Large intestine (tissue), 12 donors: ENCODE measurements at places on chromosomes 13 and 19.
A peak's percentile ranks its signal among the peaks of the same experiment; 100 is the strongest.

DNA sequence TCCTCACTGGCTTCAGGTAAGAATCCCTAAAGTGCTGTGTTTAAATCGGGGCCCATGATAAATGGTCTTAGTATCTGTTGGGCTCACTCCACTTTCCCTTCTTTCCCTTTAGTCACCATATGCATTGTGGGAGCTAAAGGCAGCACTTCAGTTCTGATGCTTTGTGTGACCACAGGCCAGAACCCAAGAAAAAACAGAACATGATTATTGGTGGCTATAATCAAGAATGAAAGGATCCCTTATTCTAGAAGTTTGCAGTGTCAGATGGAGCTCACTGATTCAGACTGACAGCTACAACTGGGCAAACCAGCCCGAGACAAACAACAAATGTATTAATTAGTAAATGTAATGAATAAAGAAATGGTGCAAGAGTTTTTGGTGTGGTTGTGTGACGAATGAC lies 57.3 kb upstream of the POMP start:
- no peaks in the 10 kb centered on the region for H3K4me1 ChIP-seq
- H3K27ac ChIP-seq, result no peak overlapping the region
- H3K4me3 ChIP-seq, result no peak overlapping the region
- peaks cover 2% of the 10 kb centered on the region for H3K27me3 ChIP-seq

DNA sequence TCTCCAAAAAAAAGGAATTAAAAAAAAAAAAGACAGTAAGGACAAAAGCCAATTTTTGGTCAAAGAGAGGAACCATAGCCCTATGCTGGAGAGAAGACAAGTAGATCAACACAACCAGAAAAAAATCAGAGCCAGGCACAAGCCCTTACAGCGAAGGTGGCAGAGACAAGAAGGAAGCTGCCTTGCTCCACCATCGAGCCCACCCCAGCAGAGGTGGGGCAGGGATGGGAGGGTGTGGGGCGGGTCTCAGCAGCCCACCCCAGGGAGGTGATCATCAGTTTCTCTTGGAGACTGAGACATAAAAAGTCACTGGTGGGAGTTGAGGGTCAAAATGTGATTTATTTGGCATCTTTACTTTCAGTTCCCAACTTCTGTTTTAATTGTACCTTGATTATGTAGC lies 332.4 kb downstream of the FOXO1 start:
- no peaks in the 10 kb centered on the region for H3K36me3 ChIP-seq
- DNase-seq, result no peak
- H3K27me3 ChIP-seq, result no peaks in the 10 kb centered on the region
- no peak overlapping the region for H3K27ac ChIP-seq

DNA sequence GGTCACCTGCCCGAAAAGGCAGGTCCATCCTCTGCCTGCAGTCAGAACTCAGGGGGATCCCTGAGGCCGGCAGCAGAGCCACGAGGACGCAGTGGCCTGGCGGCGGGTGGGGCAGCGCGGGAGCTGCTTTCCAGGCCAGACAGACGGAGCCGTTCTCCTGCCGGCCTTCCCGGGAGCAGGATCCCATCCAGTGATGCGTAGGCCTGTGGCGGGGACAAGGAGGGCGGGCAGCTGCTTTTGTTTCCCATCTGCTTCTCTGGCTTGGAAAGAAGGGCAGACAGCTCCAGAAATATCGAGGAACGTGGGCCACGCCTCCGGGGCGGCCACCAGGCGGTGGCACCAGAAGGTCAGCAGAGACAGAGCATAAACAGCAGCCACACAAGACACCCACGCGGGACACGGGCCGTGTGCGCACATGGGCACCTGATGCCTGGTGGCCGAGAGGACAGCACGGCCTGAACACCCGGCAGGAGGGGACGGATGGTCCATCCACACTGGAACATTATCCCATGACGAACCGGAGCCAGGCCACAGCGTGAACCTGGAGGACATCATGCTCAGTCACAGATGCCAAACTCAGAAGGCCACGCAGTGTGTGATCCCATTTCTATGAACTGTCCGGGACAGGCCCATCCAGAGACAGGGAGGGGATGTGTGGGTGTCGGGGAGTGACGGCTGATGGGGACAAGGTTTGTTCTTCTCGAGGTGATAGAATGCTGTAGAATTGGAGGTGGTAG lies 13.9 kb upstream of the MKNK2 start:
- H3K27me3 ChIP-seq, result no peaks in the 10 kb centered on the region
- DNase-seq, result no peak
- peak overlapping the region; percentile 25 for H3K27ac ChIP-seq
- no peak overlapping the region for H3K4me3 ChIP-seq
- H3K36me3 ChIP-seq, result no peaks in the 10 kb centered on the region

DNA sequence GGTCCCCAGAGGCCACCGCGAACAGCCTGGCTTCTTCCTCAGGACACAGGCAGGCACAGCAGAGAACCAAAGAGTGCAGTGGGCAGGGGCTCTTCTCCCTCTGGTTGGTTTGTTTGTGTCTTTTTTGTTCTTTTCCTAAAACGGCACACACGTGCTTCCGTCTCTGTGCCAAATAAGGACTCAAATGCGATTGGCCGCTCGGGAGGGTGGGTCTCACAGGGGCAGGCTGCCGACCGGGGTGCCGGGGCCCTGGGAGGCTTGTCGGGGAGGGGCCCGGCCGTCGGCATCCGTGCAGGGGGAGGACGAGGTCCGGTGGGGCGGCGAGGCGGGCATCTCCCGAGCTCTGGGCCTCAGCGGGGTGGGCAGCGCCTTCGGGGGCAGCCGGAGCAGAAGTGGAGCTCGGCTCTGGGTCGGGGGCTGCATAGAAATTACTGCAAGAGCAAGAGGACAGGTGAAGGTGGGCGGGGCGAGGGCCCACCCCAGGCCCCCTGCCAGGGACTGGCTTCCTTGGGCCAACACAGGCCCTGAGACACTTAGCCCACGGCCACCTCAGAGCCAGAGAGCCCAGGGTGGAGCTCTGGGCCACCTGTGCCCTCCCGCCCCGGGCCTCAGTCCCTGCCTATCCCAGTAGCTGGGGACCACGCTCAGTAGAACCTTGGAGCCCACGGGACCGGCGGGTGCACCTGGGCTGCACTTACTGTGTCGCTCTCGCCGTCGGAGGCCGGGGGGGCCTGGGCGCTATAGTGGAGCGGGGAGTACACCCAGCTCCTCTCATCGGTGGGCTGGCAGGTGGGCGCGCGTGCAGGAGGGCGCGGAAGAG lies 6.4 kb upstream of the CACTIN start:
- H3K36me3 ChIP-seq, result peaks cover 25% of the 10 kb centered on the region
- H3K27me3 ChIP-seq, result no peaks in the 10 kb centered on the region
- H3K4me3 ChIP-seq, result no peak overlapping the region
- no peaks in the 10 kb centered on the region for H3K4me1 ChIP-seq
- DNase-seq, result no peak

- peak within 1 kb of the TSS; percentile 96 for H3K4me3 ChIP-seq
- peak; percentile 60 for DNase-seq
- no peaks in the 10 kb centered on the region for H3K27me3 ChIP-seq
- H3K4me1 ChIP-seq, result peaks cover 31% of the 10 kb centered on the region
Observed at GRCh38 chr19:3062165-3063105, at the start of gene TLE5. Gene TLE5 (minus strand): TSS chr19:3062495. CDS start chr19:3062200, 295 bp downstream.

- no peak overlapping the region for H3K4me3 ChIP-seq
- no peak overlapping the region for H3K27ac ChIP-seq
- DNase-seq, result no peak
- H3K4me1 ChIP-seq, result no peaks in the 10 kb centered on the region
Observed at GRCh38 chr13:34578471-34578870, 363.6 kb upstream of the NBEA start.

- H3K36me3 ChIP-seq, result no peaks in the 10 kb centered on the region
- DNase-seq, result no peak
- H3K4me1 ChIP-seq, result peaks cover 4% of the 10 kb centered on the region
- H3K27ac ChIP-seq, result no peak overlapping the region
Observed at GRCh38 chr13:48879854-48880253, 95.9 kb upstream of the FNDC3A start.

- no peaks in the 10 kb centered on the region for H3K36me3 ChIP-seq
- no peaks in the 10 kb centered on the region for H3K27me3 ChIP-seq
- no peak overlapping the region for H3K4me3 ChIP-seq
- no peaks in the 10 kb centered on the region for H3K4me1 ChIP-seq
- no peak overlapping the region for H3K27ac ChIP-seq
Observed at GRCh38 chr13:102020611-102021216, 381.1 kb downstream of the FGF14 start.

DNA sequence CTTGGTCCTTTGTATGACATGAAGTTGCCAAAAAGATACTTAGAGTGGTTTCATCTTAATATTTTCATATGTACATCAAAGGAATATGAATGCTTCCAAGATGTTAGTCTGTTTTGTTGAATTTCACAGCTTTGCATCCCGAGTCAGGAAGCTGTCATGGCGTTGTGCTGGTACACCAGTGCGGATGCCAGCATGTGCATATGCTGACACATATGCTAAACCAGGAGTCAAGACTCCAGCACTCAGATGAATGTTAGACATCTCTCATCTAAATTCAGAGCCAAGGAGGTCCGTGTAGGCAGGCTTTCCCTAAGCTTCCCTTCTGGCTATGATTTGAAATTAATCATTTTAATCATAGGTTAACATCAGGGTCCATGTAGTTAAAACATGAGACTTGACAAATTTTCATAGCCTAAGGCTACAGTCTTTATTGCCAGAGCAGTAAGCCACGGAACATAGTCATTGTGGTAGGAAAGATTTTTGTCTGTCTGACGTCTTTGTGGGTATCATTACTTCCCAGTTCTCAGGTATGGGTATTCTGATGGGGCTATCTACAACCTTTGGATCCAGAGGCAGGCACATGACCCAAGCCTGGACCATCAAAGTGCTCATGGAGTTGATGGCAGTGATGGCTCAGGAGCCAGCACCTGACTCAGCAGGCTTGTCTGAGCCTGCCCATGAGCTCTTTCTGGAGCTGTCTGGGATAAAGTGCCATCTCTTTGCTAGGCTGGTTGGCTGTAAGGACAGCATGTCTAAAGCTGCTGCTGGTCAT lies 246.1 kb downstream of the KCNRG start:
- H3K27me3 ChIP-seq, result peaks cover 2% of the 10 kb centered on the region
- no peaks in the 10 kb centered on the region for H3K36me3 ChIP-seq
- no peak overlapping the region for H3K27ac ChIP-seq
- no peak for DNase-seq

GRCh38 chr19:15144046-15144646 lies 36.9 kb downstream of the SYDE1 start:
- H3K27ac ChIP-seq, result no peak overlapping the region
- H3K36me3 ChIP-seq, result no peaks in the 10 kb centered on the region
- H3K4me3 ChIP-seq, result no peak overlapping the region
- no peaks in the 10 kb centered on the region for H3K4me1 ChIP-seq
- DNase-seq, result no peak
- peaks cover 2% of the 10 kb centered on the region for H3K27me3 ChIP-seq

DNA sequence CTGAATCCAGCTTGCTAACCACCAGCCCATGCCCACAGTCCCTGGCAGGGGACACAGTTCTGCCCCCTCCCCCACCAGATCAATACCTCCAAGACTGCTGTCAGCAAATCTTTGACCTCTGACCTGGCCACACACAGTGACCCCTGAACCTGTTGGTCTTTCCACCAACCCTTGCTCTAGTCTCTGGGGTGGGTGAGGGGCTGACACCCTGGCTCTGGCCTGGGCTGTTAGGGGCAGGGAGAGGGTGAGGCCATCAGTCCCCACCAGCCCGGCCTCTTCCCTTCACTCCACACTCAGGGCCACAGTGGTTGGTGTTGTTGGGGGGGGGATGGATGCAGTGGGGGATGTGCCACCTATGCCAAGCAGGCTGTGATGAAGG lies 21.8 kb upstream of the SLC7A10 start:
- no peak overlapping the region for H3K4me3 ChIP-seq
- no peak for DNase-seq
- no peaks in the 10 kb centered on the region for H3K36me3 ChIP-seq
- peaks cover 17% of the 10 kb centered on the region for H3K4me1 ChIP-seq

DNA sequence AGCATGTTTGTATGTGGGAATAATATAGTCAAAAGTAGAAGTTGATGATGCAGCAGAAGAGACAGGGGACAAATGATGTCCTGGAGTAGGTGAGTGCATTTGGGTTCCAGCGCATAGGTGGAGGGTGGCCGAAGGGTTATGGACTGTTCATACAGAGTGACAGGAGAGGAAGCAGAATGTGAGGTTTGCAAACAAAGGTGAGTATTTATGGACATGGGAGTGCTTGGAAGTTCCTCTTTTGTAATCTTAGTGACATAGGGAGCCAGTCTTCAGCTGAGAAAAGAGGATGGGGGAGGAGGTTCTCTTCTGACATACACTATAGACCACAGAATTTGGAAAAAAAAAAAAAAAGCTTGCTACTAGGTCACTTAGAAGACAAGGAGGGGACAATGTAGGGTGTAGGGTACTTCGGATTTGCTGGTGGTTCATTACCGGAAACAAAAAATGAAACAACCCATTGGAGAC lies 331.6 kb downstream of the DLEU7 start:
- peaks cover 13% of the 10 kb centered on the region for H3K4me1 ChIP-seq
- H3K36me3 ChIP-seq, result no peaks in the 10 kb centered on the region
- no peak overlapping the region for H3K4me3 ChIP-seq
- H3K27me3 ChIP-seq, result no peaks in the 10 kb centered on the region
- DNase-seq, result no peak

DNA sequence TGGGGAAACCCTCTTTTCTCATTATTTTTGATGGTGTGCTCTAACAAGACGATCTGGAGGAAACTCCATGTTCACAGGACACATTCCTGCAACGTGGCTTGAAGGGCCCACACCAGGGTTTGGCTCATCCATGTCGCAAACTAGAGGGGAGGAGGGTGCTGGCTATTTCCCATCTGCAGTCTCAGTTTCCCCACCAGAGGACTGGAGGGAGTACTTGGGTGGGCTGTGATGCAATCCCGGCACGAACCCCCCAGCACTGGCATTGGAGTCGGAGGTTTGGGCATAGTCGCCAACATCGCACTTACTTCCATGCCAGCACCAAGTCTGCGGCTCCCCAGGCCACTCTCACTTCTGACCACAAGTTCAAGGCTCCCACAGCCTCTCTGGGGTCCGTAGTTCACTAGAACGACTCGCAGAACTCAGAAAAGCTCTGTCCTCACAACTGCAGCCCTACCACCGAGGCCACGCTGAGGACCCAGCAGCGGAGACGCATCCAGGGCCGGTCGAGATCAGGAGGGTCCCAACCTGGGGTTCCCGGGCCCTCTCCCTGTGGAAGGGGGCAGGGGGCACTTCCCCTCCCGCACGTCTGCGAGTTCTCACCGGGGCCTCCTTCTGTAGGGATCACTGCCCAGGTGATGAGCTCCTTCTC lies 165.6 kb upstream of the SOX1 start:
- H3K4me3 ChIP-seq, result no peak overlapping the region
- H3K27ac ChIP-seq, result no peak overlapping the region
- H3K36me3 ChIP-seq, result no peaks in the 10 kb centered on the region
- no peaks in the 10 kb centered on the region for H3K27me3 ChIP-seq
- no peak for DNase-seq
- peaks cover 2% of the 10 kb centered on the region for H3K4me1 ChIP-seq

DNA sequence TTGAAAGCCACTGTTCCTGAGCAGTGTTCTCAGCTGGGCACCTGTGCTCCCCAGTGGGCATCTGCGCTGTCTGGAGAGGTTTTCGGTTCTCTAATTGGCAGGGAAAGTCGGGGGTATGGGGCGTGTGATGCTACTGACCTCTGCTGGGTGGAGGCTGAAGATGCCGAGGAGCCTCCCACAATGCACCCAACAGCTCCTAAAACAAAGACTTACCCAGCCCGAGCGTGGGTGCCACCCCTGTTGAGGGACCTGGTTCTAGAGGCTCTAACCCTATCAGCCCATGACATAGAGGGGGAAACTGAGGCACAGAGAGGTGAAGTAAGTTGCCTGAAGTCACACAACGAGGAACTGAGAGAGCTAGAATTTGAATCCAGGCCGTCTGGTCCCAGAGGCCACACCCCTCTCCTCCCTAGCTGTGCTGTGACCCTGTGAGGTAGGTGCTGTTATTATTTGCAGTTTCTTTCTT lies 2.3 kb downstream of the SPACA4 start:
- H3K27me3 ChIP-seq, result no peaks in the 10 kb centered on the region
- H3K36me3 ChIP-seq, result peaks cover 19% of the 10 kb centered on the region
- H3K4me3 ChIP-seq, result no peak overlapping the region

GRCh38 chr13:78806457-78806856 lies 147.5 kb upstream of the OBI1 start:
- H3K27ac ChIP-seq, result no peak overlapping the region
- no peaks in the 10 kb centered on the region for H3K4me1 ChIP-seq
- H3K4me3 ChIP-seq, result no peak overlapping the region
- no peaks in the 10 kb centered on the region for H3K27me3 ChIP-seq
- no peak for DNase-seq
